ENCODE measurements at places on chromosomes 5 and 9. TPM values are rescaled to one million over a fixed set of nuclear protein-coding genes. Genes with fewer than 3 reads are reported as not detected.

DNA sequence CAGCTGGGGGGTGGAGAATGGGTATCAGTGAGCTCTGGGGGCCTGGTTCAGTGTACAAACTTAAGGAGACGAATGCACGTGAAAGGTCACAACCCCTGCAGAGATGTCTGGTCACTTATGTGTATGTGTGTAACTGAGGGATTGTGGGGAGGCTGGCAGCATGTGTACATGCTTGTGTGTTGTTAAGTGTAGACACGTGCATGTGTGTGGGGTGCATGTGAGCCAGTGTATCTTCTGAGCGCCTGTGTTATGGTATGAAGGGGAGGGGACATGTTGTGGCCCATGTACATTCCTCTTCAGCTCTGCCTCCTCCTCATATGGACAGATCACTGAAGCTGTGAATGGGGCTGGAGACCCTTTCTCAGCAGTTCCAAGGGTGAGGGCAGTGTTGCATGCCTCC, 2.0 kb downstream of the TMEM8B start:
- no peak for DNase-seq

GRCh38 chr5:16877267-16877935, 58.7 kb downstream of the MYO10 start:
- DNase-seq: no peak

The NUTM2G gene
- not detected for polyA plus RNA-seq

The DCTN3 gene
- polyA plus RNA-seq: 30.5 TPM

All from heart right ventricle (tissue), 16 donors.